Femur (tissue), 1 donor: ENCODE measurements at places on chromosomes 5 and 9.
A peak's percentile ranks its signal among the peaks of the same experiment; 100 is the strongest.

- DNase-seq, result no peak
Measured at GRCh38 chr5:13944560-13945199, at the start of gene DNAH5. TSS of gene DNAH5 (minus strand) at chr5:13944688. CDS start at chr5:13944438, 250 bp downstream.

- no peak for DNase-seq
Measured at GRCh38 chr9:110217656-110218099, 9.7 kb upstream of the C9orf152 start.

GRCh38 chr5:17314907-17315471, 97.6 kb downstream of the BASP1 start:
- no peak for DNase-seq

- no peak for DNase-seq
Measured at GRCh38 chr9:89619424-89620138, 14.8 kb downstream of the GADD45G start.

GRCh38 chr9:114898741-114899140, 31.6 kb downstream of the TNFSF8 start:
- DNase-seq, result peak; percentile 63

DNA sequence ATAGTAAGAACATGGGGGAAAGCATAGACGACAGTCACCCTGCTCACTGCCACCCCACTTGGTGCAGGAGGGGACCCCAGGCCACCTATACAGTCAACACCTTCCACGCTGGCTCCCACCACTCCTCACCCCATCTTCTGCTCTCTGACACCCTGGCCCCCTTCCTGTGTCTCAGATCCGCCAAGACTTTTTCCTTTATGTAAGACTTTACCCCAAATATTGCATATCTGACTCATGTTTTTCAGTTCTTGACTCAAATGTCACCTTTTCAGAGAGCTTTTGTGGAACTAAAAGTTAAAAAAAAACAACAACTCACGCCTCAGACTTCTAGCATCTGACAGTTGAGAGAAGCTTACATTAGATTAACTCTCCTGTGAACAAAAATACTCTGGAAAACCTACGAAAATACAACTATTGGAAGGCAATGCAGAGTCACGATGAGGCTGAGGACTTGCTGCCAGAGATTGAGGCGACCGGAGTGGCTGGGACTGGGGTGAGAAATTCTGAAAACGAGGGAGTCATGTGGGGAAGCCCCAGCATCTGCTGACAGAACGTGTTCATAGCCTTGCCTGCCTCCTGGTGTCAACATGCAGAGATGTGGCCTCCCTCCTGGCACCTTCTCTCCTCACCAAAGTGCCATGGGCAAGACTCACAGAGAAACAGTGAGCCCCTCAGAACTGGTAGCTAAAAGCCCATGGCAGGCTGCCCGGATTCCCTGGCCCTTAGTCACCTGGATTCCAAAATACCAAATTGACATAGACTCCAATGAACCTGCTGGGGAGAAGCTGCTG, 22.4 kb upstream of the FCN2 start:
- peak; percentile 26 for DNase-seq

GRCh38 chr5:56552612-56553268, 262.6 kb upstream of the MAP3K1 start:
- DNase-seq, result no peak

DNA sequence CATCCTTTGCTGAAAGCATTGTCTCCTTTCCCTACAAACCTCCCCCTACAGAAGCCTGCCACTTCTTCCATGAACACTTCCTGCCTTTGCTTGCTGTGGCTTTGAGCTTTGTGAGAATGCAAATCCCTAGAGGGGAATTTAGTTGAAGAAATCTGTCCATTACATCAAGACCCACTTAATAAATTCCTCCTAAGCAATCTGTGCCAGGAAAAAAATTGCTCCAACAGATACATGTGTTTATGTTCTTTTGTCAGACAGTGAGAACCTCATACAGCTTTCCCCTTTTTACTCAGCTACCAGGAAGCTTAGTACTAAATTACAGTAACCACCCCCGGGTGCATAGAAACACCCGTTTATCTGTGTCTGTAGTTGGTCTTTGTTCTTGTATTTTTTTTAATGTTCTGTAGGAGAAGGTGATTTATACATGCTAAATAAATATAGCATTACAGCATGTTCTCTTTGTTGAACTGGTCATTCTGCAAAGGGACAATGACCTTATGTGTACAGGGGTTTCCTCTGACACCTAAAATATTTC, 43.9 kb downstream of the SH3TC2 start:
- no peak for DNase-seq

DNA sequence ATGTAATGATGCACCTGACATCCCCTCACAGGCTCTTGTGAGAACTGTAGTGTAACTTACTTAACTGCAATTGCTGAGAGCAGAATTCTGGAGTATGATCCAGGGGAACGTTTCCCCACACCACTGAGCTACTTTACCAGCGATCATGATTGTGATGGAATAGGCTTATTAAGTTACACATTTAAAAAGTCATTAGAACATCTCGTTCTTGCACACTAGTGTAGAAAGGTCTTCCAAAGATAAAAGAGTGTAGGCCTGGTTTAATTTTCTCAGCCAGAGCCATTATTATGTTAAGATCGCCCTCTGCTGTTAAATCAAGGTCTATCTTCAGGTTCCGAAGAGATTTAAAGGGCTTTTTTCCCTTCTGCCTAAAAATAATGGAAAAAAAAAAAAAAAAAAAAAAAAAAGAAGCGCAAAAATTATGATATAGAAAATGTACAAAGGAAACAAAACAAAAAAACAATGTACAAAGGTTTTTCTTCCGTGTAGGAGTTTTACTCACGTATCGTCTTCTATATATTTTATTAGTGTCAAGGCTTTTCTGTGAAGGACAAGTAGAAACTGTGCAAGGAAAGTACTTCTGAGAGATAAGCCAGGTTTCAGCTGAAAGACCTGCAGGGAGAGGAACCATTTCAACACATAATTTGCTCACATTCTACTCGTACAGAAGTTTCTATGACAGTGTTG, 18.6 kb upstream of the MOB3B start:
- DNase-seq, result no peak

GRCh38 chr5:66810848-66811261, 214.7 kb downstream of the MAST4 start:
- DNase-seq, result no peak

DNA sequence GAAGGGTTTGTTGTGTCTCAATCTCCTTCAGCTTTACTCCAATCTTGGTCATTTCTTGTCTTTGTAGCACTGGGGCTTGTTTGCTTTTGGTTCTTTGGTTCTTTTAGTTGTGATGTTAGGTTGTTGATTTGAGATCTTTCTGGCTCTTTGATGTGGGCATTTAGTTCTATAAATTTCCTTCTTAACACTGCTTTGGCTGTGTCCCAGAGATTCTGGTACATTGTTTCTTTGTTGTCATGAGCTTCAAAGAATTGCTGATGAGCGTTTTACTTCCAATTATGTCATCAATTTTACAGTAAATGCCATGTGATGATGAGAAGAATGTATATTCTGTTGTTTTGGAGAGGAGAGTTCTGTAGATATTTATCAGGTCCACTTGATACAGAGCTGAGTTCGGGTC, 353.3 kb downstream of the MAN2A1 start:
- DNase-seq, result no peak

DNA sequence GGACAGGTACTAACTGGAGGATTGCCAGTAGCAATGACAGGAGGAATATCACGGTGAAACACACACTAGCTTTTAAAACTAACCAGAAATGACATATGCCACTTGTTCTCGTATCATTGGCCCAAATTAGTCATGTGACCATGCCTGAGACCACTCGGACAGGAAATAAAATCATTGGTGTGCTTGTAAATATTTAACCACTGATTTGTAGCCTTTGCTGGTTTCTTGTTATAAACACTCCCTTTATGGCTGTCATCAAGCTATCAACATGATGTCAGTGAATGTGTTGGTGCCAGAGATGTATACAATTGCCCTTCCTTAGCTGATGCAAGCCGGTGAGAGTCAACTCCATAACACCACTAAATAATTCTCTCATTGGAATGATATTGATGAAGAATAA, 123.7 kb upstream of the ANKH start:
- no peak for DNase-seq

GRCh38 chr9:86649913-86650312, 295.7 kb upstream of the TUT7 start:
- no peak for DNase-seq

DNA sequence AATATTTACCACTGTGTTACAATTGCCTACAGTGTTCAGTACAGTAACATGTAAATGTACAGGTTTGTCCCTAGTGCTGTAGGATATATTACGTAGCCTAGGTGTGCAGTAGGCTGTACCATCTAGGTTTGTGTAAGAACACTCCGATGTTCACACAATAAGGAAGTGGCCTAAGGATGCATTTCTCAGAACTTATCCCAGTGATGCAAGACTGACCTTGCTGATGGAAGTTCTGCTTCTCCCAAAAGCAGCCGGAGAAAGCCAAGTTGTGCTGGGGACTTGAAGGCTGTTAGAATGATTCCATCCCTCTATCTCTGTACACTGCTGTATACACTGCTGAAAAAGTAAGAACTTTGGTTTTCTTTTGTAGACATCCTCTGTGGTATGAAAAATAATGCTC, 21.6 kb downstream of the NEUROG1 start:
- DNase-seq, result no peak

DNA sequence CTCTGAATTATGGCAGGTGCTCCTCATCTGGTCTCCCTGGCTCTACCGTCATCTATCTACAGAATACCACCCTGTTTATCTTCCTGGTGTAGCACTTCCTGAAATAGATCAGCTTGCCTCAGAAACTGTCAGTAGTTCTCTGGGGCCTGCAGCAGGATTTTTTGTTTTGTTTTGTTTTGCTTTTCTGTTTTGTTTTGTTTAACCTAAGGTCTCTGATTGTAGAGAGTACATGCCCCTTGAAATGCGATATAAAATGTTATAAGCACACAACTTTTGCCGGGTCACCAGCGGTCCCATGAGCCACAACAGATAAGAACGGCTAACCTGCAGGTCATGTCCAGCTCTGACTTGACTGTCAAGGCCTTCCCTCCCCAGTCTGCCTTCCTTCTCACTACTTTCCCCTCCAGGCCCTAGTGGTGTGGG, 26.6 kb upstream of the CREBRF start:
- no peak for DNase-seq
